ENCODE measurements at places on chromosomes 7 and 10.
A peak's percentile ranks its signal among the peaks of the same experiment; 100 is the strongest.

DNA sequence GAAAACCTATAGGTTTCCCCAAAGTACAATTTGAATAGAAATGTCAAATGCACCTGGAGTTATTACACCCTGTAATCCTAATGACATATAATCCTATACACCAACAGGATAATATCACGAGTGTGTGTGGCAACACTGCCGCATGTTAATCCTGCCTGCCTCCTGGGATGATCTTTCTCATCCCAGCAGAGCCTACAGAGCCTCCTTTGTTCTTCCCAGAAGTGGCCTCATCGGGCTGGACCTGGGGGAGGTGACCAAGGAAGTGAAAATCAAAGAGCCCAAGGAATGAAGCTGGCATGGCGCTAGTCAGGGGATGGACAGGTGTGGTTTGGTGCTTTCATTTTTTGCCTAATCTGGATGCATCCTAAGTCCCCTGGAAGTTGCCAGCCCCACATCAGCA, 29.5 kb upstream of the LEP start:
- no peak for DNase-seq

DNA sequence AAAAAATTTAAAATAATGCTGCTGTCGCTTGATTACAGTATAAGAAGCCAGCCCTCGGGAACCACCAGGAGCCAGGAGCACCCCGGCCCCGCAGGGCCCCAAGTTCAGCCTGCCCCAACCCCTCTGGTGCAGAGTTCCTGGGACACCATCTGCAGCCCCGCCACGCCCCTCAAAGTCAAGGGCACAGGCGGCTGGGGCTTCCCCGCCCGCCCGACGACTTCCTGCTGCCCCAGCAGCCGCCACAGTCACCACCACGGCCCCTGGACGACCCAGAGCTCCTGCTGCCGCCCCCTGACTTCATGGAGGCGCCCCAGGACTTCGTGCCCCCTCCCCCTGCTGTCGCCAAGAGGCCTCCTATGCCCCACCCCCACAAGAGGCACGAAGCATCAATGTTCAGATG, 103.6 kb upstream of the PDSS1 start:
- DNase-seq, result peak; percentile 21

DNA sequence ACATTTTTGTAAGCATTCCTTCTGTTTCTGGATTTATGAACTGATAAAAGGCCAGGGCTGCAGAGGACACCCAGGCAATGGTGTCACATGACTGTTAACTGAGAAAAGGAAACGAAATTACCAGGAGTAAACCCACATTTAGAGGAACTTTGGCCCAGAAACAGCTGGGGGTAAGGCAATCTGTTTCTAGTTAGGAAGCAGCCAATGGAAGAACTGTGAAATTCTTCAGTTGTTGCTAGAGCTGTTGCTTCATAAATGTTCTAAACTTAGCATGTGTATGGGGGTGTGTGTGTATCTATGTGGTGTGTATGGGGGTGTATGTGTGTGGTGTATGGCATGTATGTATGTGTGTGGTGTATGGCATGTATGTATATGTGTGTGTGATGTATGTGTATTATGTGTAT, 11.8 kb upstream of the PDCD4 start:
- DNase-seq, result no peak

DNA sequence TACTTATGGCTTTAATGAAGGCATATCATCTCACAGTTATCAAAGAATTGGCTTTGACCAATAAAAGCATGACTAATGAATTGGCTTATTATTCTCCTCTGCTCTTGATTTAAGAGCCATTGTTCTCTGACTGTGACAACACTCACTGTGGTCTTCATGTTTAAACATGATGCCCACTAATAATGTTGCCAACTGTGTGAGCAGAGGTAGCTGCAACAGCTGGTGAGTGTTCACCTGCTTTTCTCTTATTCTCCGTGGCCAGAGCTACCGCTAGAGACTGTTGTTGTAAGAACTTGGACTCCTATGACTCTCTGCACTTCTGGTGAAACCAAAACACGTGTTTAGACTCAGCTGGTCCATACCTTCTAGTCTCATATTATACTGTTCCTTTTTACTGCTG, 335.9 kb downstream of the XPNPEP1 start:
- DNase-seq, result no peak

DNA sequence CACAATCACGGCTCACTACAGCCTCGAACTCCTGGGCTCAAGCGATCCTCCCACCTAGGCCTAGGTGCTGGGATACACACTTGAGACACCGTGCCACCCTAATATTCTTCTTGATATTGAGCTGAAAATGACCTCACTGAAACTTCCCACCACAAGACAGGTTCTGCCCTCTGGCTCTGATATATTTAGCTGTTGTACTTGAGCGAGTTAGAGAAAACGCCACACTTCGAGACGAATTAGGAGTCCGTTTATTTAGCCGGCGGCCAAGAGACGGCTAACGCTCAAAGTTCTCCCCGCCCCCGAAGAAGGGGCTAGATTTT, 17.9 kb downstream of the ZC3HAV1 start:
- DNase-seq, result no peak

- DNase-seq, result no peak
These were observed 19.7 kb upstream of the PRPF18 start for GRCh38 chr10:13567030-13567429.

- DNase-seq, result no peak
These were observed 150.2 kb upstream of the FERD3L start for GRCh38 chr7:19295376-19295775.

- DNase-seq, result no peak
These were observed 100.8 kb downstream of the MLLT10 start for GRCh38 chr10:21634599-21635365.

GRCh38 chr7:46515844-46516590, 594.9 kb upstream of the IGFBP3 start:
- no peak for DNase-seq

GRCh38 chr7:114095885-114096284, 177.1 kb upstream of the PPP1R3A start:
- no peak for DNase-seq

- peak; percentile 58 for DNase-seq
These were observed 9.6 kb downstream of the GDF10 start for GRCh38 chr10:47309408-47310089.

- DNase-seq, result peak; percentile 49
These were observed 2.9 kb downstream of the PRXL2A start for GRCh38 chr10:80411267-80411668.

DNA sequence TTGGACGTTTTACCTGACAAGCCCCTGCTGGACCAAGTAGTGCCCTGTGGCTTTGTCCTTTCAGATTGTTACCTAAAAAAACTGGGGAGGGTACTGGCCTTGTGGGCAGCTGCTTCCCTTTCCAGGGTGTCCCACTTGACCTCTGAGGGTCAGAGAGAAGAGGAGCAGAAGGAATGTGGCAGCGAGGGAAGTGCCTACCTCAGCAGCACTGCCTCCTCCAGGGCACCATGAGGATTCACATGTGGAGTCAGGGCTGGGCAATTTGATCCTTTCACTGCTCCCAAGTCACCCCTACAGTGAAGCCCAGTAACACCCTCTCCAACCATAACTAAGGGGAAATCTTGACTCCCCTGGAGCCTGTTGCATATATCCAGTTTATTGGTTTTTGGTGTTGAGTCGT, 64.6 kb downstream of the ITGB1 start:
- DNase-seq, result no peak

GRCh38 chr7:100080907-100081534, 502 bp downstream of the ZNF3 start:
- DNase-seq, result peak; percentile 72

DNA sequence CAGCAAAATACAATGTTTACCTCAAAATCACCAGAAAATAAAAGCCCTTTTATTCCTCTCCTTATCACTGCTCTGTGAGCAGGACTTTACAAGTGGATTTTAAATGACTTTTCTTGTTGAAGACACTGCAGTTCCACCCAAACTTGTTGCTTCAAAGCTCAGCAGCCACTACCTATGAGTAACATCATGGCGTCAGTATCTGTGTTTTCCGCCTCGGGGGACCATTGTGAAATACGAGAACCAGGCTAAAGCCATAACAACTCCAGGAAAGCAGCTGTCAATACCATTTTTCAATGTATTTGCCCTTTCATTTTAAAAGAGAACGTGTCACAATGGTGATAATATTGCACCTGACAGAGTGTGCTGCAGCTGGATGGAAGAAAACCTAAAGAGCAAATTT, 284.0 kb upstream of the RNF32 start:
- DNase-seq, result no peak

DNA sequence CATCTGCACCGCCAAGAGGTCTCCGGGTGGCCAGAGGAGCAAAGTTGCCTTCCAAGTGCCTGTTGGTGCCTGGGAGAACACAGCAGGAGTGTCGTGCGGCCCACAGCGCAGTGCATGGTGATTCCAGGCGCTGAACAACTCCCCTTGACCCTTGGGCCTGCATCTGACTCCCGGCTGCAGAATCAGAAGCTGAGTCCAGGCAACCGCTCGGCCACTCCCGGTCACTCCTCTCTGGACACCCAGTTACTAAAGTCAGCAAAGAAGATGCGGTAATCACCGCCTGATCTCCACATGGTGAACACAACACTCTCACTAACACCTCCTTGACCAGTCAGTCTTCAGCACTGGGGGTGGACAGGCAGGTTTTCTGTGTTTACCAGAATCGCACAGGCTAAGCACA, 35.5 kb downstream of the SCD start:
- DNase-seq, result no peak

DNA sequence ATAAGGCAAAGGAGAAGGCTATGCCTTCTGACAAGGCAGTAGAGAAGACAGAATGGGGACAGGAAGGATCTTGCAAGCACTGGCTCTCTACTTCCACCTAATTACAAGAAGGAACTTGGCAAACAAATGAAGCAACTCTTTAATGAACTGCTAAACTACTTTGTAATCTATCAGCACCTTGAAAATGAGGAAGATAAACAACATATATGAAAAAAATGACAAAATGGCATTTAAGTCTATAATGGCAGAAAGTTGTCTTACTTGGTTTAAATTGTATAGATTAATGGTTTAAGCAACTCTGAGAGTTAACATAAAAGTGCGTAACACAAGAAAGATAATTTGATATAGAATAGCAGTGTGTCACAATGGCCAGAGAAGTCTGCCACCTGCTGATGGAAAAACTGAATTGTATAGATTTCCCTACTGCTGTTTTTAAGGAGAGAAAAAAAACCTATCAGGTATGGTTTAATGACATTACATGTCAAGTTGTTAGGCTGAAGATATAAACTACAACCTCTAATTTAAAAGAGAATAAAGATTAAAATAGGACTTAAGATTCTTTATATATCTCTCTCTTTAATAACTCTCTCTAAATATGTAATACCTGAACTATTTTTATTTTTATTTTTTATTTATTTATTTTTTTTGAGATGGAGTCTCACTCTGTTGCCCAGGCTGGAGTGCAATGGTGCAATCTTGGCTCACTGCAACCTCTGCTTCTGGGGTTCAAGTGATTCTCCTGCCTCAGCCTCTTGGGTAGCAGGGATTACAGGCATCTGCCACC, 11.8 kb downstream of the NT5C3A start:
- DNase-seq, result peak; percentile 51

DNA sequence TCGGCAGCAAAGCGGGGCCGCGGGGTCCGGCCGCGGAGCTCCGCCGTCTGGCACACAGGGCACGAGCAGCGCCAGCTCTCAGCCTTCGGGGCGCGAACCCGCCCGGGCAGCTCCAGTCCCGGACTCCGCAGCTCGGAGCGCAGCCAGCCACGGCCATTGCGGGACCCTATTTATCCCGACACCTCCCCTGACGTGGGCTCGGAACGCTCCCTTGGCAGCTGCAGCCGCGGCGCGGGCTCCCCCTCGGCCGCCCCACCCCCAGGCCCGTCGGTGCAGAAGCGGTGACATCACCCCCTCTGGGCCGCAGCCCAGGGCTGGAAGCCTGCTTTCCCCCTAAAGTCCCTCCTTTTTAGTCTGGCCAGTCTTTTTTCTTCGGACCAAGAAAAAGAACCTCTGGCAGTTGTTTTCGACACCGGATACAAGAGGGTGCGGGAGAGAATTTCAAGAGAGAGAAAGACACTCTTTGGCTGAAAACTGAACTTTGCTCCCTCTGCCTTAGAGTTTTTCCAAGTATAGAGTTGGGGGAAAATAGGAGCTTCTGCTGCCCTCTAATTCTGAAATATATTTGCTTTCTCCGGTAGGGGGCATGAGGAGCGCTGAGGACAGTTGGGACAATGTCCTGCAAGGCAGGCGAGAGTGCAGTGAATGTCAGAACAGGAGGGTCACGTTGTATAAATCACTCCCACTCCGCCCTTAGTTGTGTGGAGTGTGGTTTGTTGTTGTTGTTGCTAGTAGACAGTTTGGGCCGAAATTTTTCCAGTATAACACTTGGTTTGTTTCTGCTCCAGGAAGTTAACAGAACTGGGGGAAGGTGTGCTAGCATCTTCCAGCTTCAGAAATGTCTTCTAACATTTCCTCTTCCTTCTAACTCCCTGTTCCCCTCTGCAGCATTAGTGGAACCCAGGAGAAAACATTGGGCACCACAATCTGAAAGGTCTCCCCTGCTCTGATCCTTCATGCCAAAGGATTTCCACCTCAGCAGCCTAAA, at the start of gene SFRP4:
Gene SFRP4, minus strand, starts transcription at position 145 of the 988 bp plus-strand sequence. CDS start 280 bp downstream, outside the sequence.
- peak; percentile 77 for DNase-seq

- no peak for DNase-seq
These were observed 33.5 kb downstream of the ANXA8 start for GRCh38 chr10:47450442-47450841.

- peak; percentile 35 for DNase-seq
These were observed 24.1 kb downstream of the PDLIM1 start for GRCh38 chr10:95266674-95267095.

DNA sequence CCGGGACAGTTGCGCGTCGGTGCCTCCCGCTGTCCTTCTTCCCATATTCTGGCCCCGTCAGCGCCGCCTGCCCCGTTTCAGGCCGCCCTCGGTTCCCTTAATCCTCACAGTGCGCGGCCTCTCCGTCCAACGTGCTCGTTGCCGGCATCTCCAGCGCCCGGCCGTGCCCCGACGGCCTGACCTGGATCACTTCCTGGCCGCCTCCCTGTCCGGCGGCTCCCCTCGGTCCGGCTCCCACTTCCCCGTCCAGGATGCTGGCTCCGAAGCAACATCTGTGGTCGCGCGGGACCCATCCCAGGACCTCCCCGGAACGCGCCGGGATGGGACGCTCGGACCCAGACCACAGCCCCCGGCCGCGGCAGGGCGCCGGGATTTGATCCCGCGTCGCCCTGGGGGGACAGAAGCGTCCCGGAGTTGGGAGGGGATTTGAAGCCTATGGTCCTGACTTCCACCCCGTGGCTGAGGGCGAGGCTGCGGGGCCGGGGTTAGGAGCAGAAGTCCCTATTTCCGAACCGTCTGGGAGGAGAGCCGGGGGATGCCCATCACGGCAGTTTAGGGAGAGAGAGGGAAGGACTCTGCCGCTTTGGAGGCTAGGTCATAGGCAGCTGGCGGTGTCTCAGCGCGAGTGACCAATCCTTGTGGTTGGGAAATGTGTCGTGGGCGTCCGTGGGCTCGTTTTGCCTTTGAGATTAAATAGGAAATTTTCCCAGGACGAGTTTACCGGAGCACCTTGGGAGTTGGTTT, 53.8 kb downstream of the KCTD7 start:
- DNase-seq, result peak; percentile 80

DNA sequence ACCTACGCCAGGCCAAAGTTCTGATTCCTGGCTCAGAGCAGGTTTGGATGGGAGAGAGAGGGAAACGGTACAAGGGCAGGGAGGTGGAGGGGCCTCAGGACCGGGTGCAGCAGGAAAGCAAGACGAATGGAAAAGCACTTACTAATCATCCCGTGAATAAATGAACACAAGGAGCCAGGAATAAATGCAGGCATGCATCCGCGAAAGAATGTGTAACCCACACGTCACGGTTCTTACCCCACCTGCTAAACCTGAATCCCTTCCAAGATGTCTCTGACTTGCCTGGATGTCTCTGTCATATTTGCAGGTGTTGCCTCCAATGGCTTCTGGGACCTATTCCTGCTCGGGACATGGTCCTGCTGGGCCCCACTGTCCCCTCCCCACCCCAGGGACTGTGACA, 335.2 kb upstream of the RNF32 start:
- DNase-seq, result no peak
